Suppressor macrophage (primary cell): ENCODE measurements at places on chromosomes 16 and 17.

DNA sequence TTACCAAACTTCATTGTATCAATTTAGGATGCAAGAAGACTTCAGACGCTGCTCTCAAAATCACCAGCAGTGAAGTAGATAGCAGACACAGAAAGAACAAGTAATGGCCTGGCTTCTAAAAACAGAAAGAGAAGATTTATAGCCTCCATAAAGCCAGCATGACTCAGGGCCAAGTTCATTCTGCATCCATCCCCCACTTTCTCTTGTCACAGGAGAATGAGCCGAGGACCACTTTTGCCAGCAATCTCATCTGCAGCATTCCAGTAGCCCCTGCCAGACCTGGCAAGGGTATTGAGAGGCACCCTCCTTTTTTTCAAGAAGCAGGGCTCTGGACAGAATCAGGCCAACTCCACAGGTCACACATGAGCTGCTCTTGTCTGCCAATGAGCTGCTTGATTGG, 355.4 kb upstream of the SOX9 start:
- DNase-seq = no peak

- no peak for DNase-seq
Observed at GRCh38 chr17:34663714-34664113, 84.3 kb downstream of the TMEM132E start.

- DNase-seq = no peak
Observed at GRCh38 chr17:67582673-67583081, 135.1 kb upstream of the NOL11 start.

DNA sequence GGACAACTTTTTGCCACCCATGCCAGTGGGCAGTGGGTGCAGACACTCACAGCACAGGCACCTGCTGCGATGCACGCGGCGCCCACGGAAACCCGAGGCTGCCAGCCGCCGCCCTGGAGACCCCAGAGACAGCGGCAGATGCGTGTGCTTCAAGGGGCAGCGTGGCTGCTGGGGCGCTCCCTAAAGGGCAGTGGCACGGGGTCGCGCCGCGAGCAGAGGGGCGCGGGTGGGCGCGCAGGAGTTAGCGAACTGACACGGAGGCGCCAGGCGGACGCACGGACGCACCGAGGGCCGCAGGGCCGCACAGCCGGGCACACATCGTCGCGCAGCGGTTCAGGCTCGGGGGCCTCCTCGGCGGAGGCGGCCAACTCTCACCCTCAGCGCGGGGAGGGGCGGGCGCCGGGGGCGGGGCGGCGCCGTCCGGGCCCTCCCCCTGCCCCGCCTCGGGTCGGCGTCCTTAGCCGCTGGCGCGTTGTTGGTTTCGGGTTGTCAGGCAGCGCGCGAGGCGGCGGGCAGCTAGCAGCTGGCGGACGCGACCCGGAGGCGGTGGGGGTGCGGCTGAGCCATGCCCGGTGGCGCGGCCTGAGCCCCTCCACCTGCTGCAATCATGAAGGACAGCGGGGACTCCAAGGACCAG, at the start of gene KIF19:
Gene KIF19 (plus strand): TSS at position 484 of the 637 bp plus-strand sequence. CDS start 124 bp downstream, at position 608.
- DNase-seq = peak; percentile 40

GRCh38 chr17:44830359-44831288, 537 bp upstream of the GJC1 start:
- DNase-seq = peak; percentile 12

DNA sequence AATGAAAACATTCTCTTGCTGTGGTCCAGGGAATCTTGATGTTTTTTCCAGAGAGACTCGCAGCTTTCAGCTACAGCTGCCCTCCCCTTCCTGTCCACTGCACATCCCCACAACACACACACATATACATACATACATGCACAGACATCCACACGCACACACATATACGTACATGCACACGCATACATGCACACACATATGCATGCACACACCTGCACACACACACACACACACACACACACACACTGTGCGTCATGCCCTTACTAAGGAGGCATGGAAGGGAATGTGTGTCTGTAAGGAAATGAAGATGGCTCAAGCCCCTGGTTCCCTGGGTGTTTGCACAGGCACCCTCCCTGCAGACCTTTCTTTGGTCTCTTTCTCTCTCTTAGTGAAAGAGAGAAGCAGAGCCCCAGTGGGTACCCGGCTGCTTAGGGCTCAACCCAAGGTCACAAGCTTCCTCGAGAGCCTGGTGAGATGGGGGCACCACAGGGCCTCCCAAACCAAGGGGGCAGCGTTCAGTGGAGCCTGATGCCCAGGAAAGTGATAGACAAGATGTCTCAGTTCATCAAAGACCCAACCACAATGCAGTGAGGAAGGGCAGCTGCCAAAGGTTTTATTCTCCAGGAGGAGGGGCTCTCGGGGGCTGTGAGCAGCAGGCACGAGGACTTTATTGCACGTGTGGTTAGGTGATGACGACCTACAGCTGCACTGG, 33.3 kb downstream of the TNFRSF13B start:
- DNase-seq = no peak

DNA sequence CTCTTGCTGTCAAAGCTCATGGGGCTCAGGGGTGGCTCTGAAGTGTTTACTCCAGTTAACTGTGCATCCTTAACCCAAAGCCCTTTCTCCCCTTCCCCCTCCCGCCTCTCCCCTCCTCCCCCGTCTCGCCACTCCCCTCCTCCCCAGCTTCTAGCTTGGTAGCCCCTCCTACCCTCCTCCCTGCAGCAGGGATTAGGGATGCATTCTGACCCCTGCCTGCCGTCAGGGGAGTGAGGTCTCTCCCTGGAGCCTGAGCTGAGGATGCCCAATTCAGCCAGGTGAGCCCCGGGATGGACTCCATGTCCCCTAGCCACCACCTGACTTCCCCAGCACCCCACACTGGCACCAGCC, 1.6 kb downstream of the HS3ST6 start:
- DNase-seq = no peak

- DNase-seq = peak; percentile 20
Observed at GRCh38 chr16:30139583-30140481, 16.8 kb upstream of the MAPK3 start.
